ENCODE measurements at places on chromosomes 5 and 9.

DNA sequence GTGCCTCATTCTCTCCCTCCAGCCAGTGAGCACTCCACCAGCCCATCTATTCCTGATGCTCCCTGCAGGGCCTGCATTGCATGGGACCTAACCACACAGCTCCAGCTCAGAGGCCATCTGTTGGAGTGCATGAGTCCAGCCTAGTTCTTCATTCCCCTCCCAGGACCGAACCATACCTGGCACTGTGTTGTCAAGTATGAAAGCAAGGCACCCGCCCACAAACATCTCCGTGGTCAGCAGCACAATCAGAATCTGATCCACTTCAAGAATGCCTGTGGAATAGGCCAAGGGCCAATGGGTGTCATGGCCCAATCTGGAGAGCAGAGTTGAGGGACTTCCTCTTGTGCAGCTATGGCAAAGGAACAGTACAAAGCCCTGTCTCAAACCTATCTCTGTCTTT is 5.9 kb downstream of the SLC23A1 start:
- no peak for DNase-seq

DNA sequence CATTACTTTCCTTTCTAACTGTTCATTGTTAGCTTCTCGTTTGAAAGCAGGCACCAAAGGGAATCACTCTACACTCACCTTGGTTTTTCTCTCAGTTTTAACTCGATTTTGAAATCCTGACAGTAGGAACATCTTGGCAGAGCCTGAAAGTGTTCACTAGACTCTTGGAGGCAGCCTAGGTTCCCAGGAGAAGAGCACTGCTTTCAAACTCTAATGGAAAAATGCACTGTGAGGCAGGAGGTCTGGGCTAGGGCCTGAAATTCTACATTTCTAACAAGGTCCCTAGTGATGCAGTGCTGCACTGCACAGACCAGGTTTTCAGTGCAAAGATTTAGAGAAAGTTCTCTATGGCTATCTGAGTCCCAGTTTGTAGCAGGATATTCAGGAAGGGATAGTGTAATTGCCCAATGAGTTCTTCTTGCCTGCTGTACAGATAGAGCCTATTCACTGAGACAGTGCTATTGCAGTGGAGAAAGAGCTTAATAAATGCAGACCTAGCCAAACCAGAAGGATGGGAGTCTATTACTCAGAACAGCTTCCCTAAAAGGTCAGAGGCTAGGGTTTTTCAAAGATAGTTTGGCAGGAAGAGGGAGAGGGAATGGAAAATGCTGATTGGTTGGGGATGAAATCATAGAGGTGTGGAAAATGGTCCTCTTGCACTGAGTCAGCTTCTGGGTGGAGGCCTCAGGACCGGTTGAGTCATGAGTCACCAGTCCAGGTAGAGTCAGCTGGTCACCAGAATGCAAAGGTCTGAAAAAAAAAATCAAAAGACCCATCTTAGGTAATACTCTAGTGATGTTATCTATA is 153.9 kb downstream of the GPBP1 start:
- DNase-seq, result no peak

DNA sequence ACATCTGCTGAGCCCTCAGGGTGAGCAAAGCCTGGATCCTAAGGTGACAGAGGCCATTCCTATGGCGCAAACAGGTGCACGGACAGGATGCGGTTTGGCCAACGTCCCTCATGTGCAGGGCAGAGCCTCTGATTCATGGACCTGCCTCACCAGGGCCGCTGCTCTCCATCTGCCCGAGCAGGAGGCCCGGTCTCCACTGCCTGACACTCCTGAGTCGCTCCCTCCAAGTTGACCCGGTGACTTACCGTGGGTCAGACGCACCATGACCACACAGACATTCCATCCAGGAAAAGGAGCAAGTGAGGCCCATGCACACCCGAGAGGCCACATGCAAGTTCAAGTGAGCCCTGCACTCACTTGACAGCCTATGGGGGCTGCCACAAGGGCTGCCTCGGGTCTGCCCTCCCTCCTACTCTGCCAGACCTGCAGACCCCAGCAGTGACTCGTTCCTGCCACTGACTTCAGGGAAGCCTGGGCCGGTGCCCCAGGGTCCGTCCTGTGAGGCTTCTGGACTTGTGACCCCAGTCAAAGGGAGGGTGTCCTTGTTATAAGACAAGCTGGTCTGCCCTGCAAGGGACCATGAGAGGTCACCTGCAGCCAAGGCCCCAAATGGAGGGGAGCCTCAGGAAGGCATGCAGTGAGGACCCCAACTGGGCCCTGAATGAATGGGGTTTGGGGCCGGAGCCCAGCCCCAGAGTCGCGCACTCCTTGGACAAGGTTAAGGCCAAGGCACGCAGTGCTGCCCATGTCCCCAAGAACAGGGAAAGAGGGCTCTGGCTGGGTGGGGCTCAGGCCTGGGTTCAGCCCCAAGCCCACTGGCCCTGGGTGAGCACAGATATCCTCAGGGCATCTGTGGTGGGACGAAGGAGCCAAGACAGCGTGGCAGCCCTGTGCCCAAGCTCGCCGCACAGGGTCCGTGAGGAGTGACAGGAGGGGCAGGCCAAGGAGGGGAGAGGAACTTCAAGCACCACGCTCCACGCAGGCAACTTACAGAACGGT is 10.1 kb downstream of the BRD3OS start:
- DNase-seq, result no peak

GRCh38 chr9:107481035-107481434 is 8.5 kb downstream of the KLF4 start:
- no peak for DNase-seq

DNA sequence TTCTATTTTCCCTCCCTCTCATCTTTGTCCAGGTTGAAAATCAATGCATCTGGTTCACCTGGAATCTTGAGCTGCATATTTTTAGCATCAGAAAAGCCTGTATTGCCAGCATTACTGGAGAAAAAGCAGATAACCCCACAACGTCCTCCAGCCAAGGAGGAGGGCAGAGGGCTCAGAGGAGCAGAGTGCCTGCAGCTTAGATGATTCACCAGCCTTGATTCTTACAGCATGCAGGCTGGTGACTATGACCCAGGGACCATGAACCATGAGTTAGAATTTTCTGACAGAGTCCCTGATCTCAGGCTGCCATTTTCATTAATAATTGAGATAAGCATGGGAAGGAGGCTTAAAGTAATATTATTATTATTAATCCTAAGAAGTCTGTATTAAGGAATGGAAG is 278.2 kb downstream of the BRINP1 start:
- no peak for DNase-seq

DNA sequence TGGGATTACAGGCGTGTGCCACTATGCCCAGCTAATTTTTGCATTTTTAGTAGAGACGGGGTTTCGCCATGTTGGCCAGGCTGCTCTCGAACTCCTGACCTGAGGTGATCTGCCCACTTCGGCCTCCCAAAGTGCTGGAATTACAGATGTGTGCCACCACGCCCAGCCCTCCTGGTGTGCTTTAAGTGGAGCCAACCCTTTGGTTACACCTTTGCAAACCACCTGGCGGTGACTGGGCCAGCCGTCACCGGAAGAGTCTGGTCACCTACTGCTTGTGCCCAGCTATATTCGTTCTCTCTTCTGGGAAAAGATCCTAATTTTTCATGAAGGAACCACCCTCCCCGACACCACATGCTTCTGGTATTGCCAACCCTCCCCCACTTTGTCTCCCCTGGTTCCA is 35.9 kb downstream of the COL23A1 start:
- DNase-seq, result no peak

DNA sequence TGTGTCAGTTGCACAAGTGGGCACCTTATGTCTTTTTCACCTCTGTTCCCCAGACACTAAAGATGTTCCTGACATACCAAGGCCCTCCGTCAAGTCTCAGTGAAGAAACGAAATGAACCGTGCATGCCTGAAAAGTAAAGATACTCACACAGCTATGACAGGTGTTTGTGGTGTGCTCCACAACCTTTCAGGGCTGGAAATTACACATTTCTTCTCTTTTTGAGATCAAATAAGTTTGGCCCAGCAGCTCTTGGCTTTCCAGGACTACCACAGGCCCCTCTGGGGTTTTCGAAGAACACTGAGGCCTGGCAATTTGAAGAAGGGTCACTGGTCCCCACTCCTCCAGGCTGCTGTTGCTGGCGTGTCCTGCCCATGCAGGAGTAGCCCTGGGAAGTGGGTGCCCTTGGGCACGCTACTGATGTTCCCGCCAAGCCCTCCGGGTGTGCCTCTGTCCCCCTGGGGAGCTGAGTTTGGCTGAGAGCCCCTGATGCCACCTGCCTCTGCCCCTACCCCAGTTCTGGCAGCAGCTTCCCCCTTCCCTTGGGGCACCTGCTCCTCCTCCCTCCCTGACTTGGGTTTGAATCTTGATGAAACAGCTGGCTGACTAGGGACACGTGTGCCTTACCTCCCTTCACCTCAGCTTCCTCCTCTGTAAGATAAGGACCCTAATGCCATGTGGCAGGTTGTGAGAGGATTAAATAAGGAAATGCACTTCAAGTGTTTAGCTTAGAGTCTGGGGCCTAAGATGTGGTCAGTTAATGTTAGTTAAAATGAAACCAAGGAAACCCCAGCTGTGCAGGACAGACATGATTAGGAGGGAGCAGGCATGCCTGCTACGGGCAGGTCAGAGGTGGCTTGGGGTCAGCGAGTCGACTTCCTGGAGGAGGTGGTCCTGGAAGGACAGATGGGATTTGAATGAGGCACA is 49.1 kb upstream of the GADD45G start:
- no peak for DNase-seq

- no peak for DNase-seq
Measured at GRCh38 chr5:154933537-154933936, 4.5 kb downstream of the GEMIN5 start.

DNA sequence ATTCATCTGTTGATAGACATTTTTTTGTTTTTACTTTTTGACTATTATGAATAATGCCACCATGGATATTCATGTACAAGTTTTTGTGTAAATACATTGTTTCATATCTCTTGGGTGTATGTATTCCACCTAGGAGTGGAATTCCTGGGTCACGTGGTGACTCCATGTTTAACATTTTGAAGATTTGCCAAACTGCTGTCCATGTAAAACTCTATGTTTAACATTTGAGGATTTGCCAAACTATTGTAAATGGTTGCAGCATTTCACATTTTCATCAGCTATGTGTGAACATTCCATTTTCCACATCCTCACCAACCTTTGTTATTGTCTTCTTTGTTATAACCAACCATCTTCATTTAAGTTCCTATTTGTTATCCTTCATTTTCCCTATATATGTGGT is 12.2 kb downstream of the TMEFF1 start:
- DNase-seq, result no peak

GRCh38 chr5:153884612-153884957 is 154.1 kb downstream of the FAM114A2 start:
- DNase-seq, result no peak

- DNase-seq, result no peak
Measured at GRCh38 chr5:126139773-126140172, 283.4 kb upstream of the GRAMD2B start.

- no peak for DNase-seq
Measured at GRCh38 chr5:102545175-102545574, 46.4 kb upstream of the SLCO6A1 start.

- no peak for DNase-seq
Measured at GRCh38 chr9:125756518-125756917, 9.3 kb downstream of the PBX3 start.

DNA sequence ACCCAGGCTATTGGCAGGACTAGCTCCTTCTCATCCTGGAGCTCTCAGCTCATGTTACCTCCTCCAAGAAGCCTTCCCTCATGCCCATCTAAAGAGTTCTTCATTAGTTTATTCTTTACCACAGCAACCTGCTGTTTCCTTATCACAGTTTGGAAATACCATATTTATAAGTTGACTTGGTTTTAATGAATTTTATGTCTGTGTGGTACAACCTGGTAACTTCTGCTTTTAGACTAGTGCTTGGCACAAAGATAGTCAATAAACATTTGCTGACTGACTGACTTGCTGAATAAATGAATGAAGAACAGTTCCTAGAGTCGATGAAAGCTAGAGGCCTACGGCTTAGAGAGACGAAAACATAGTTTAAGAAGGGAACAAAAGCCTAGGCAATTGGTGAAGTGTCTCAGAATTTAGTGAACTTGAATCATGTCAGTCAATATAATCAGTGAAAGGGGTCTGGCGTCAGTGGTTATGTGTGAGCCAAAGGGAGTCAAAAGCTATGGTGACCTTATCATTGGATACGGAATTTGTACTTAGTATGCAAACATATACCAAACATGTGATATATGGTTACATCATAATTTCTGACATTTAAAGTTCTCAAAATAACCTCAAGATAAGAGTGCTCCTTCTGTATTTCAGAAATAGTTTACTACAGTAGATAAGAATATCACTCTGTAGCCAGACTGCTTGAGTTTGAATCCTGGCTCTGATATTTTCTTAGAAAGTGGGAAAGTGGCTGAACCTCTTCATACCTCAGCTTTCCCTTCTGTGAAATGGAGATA is 239.5 kb downstream of the MCTP1 start:
- no peak for DNase-seq

GRCh38 chr9:5978523-5978922 is 36.9 kb downstream of the RANBP6 start:
- DNase-seq, result no peak

DNA sequence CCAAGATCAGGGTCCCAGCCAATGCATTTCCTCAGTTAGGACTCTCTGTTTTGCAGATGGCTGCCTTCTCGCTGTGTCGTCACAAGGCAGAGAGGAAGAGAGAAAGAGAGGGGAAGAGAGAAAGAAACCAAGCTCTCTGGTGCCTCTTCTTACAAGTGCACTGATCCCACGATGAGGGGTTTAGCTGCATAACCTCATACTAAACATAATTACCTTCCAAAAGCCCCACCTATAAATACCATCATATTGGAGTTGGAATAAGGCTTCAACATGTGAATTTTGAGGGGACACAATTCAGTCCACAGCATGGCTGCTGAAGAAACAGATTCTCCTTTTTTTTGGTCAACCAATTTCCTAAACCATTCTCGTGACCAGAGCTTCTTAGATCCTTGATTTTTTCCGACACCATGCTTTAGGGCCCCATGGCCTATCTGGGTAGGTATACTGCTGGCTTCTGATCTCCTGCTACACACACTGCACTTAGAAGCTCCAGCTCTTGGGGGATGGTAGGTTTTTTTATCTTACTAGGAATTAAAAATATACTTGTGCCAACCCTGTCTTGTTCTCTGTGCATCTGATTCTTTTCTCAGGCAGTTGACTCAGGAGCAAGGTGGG is 5.1 kb downstream of the CAMK4 start:
- peak; percentile 80 for DNase-seq

DNA sequence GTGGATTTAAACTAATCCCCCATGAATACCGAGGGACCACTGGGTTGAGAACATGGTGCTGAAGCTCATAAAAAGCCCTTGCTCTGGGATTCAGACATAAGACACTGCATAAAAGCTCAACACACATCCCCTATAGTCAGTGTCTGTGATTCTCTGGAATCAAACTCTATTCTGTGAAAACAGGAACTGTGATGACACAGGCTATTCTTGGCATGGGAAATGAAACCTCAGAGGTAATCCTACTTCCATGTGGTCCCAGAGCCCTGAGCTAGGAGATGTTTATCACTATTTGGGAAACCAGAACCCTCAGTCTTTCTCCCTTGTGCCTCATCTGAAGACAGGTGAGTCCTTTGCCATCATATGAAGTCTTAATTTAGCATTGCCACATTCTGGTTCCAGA is 135.4 kb upstream of the PRSS3 start:
- no peak for DNase-seq

GRCh38 chr5:115458003-115458409 is 86.6 kb downstream of the FEM1C start:
- no peak for DNase-seq
